ENCODE measurements at places on chromosomes 5 and 9. TPM values are rescaled to one million over a fixed set of nuclear protein-coding genes. Genes with fewer than 3 reads are reported as not detected.

DNA sequence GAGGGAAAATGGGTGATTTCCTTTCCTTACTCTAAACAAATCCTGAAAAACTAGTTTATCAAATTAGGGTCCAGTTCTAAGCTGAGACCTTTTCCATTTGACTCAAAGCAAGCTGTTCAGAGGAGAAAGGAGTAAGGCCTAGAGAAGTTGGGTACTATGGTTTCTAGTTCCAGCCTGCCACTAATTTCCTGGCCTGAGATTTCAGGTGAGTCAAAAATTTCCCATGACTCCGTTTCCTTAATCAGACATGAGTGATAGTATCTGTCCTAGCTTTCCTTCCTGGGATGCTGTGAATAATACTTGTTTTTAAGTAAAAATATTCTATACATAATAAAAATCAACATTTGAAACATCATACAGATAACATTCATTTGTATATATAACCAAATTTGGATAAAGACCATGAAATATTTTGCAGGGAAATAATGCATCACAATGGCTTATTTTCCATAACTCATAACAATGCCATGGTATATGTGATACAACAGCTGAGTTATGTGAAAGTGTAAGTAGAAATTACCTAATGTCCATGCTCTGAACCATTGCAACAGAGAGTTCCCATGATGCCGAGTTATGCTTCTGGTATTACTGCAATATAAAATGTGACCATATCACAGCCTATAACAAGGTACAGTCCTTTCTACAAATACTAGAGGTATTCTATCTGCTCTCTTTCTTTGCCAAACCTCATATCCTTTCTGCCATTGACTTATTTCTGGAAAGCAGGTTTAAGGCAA is 142.7 kb downstream of the MLLT3 start:
- DNase-seq = no peak

- DNase-seq = peak; percentile 54
Observed at GRCh38 chr5:64147849-64148441, 17.7 kb upstream of the RNF180 start.

DNA sequence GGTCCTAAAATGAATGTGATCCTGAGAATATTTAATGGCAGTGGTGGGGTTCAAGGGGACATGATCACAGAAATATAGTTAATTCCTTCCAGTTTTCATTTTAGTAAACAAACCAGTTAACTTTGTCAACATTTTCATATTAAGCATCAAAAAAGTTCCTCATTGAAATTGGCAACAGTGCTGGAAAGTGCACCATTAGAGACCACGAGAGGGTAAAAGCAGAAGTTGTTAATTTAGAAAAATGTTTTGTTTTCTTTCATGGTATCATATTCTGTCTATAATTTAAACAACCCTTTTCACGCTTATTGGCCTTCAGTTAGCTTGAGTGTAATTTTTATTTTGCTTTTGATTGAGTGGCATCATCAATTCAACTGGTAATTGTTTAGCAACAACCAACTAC is 11.9 kb downstream of the GIN1 start:
- DNase-seq = no peak

GRCh38 chr5:55483885-55484284 is 50.9 kb downstream of the PLPP1 start:
- no peak for DNase-seq

GRCh38 chr5:135308752-135309151 is 90.3 kb downstream of the MACROH2A1 start:
- no peak for DNase-seq

- no peak for DNase-seq
Observed at GRCh38 chr5:178785999-178786398, 55.5 kb upstream of the ZNF354A start.

DNA sequence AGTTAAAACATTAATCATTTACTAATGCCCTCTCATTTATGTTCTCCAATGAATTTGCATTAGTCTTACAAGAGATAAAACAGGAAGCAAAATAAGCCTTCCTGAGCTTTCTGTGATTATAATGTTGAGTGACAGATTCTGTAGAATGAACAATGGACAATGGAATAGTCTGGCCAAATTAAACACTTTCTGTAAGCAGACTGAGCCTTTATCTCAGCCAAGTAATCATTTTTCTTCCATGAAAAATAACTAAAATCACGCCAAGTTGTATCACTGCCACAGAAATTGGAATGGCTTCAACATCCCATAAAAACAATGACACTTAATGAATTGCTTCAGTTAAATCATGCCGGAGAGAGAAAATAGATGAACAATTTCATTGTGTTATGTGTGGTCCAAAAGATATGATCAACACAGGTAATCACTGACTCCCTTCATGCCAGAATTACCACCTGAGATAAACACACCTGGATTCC is 63.0 kb downstream of the TSSK1B start:
- DNase-seq = no peak

- no peak for DNase-seq
Observed at GRCh38 chr5:34660444-34660843, 4.3 kb downstream of the RAI14 start.

- no peak for DNase-seq
Observed at GRCh38 chr9:114140850-114141249, 14.5 kb upstream of the COL27A1 start.

- DNase-seq = no peak
Observed at GRCh38 chr5:157912621-157913325, 53.8 kb upstream of the CLINT1 start.

DNA sequence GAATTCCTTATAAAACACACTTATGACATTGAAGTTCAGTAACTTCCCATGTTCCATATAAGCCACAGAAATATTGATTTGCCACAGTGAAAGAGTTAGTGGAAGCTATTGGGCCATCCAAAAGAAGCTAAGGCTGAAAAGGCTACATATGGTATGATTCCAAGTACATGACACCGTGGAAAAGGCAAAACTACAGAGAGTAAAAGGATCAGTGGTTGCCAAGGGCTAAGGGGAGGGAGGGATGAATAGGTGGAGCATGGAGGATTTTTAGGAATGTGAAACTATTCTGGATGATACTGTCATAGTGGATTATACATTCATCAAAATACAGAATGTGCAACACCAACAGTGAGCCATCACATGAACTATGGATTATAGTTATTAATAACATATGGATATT is 109.7 kb downstream of the F2RL2 start:
- no peak for DNase-seq

DNA sequence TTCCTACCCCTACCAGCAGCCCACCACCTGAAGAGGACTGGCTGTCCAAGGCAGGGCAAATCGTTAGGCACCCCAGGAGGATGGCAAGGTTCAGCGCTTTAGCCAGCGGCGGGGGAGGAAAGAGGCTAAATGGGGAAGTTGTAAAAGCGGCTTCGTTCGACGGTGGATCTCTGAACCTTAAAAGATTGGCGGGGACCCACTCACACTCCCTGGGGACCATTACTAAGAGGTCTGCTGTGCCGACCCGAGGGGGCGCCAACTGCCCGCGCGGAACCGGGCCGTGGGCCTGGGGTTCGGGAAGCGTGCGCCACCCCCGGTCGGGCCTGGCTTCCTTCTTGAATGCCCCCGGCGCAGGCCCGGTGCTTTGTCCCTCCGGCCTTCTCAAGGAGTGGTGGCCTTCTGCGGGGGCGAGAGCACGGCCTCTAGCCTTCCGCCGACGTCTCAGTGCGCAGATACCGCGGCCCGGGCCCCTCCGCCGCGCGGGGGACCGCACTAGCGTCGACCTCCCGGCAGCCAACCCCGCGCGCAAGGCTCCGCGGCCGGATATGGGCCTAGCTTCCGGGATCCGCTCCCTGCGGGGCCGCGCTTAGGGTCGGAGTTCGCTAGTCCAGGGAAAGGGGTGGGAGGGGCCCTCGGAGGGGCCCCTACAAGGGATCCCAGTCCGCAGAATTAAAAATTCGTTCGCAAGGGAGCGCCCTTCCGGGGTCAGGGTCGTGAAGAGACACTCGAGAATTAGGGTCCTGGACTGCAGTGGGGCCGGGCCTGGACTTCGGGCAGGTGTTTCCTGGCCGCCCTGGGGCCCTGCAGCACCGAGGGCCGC is 10.5 kb downstream of the NR2F1-AS1 start:
- no peak for DNase-seq

- no peak for DNase-seq
Observed at GRCh38 chr9:93826209-93826608, 128.9 kb downstream of the BARX1 start.

GRCh38 chr5:144504929-144505577 is 334.4 kb downstream of the KCTD16 start:
- no peak for DNase-seq

- DNase-seq = no peak
Observed at GRCh38 chr5:154794525-154795234, 39.5 kb downstream of the LARP1 start.

GRCh38 chr5:11452852-11453251 is 451.4 kb downstream of the CTNND2 start:
- DNase-seq = no peak

DNA sequence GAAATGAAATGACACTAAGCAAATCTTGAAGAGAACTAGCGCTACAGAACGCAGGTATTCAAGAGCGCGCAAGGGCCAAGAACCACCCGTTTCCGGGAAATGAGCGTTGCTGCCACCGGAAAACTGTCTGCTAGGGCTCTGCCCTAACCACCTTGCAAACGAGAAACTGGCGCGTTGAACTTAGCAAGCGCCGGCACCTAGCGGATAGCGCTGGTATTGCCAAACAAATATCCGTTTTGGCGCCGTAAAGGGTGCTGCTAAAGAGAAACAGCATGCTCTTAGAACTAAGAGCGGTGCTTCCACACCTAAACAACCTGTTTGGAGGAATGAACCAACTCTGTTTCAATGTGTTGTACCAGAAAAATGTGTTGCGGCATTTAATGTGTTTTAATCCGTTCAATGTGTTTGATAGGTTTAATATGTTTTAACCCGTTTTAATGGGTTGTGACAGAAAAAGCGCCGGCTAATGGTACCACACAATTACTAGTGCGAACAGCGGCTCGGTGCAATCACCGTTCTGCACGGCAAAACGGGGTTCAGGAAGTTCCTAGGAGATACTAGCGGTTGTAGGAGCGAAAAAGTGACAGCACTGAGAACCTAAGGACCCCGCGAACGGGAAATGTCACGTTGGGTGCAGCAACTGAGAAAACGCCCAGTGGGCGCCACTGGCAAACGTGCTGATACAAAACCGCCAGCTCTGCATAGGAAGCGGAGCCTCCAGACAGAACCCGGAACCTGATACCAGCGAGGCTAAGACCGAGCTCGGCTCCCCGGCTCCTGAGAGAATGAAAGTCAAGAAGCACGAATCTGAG is at the start of gene ANXA2R:
Gene ANXA2R (minus strand): TSS at position 33 of the 812 bp plus-strand sequence. CDS start 273 bp downstream, outside the sequence.
- DNase-seq = peak; percentile 90

DNA sequence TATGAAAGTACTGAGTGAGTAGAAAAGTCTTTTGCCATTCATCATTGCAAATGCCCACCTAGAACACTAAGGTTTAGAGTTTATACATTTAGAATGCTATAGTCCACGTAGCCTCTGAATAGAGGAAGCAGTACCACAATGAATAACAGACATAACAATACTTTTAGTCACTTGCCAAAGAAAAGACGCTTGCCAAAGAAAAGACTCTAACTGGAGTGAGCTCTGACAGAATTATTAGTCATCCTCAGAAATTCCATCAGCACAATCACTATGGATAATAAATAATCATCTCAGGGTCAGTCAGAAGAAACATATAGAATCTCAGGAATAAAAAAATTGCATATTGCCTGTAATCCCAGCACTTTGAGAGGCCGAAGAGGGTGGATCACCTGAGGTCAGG is 168.5 kb upstream of the TARS1 start:
- no peak for DNase-seq

GRCh38 chr9:114720086-114720676 is 38.2 kb upstream of the TEX48 start:
- DNase-seq = no peak

- DNase-seq = no peak
Observed at GRCh38 chr9:90629991-90630390, 12.6 kb downstream of the DIRAS2 start.

- no peak for DNase-seq
Observed at GRCh38 chr5:66080664-66081063, 63.4 kb upstream of the SREK1 start.

- no peak for DNase-seq
Observed at GRCh38 chr5:34749431-34749873, 89.5 kb upstream of the TTC23L start.

GRCh38 chr5:149638136-149638535 is 56.8 kb downstream of the ARHGEF37 start:
- DNase-seq = no peak

- DNase-seq = no peak
Observed at GRCh38 chr5:96687812-96688453, 25.8 kb downstream of the CAST start.

DNA sequence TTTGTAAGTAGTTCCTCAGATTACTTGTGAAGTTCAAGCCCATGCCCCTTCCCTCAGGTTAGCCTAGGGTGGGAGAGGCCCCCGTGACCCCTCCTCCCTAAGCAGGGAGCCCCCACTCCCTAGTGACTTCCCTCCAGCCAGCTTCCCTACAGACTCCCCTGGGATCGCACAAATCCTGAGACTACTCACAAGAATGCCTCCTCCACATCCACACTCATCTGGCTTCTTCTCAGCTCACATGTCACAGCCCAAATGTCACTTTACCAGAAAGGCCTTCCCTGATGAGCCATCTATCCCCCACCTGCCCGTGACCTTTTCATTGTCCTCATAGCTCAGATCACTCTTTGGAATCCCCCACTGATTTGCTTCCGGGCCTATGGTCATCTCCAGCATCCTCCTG is 96.7 kb upstream of the ARAP3 start:
- DNase-seq = no peak

DNA sequence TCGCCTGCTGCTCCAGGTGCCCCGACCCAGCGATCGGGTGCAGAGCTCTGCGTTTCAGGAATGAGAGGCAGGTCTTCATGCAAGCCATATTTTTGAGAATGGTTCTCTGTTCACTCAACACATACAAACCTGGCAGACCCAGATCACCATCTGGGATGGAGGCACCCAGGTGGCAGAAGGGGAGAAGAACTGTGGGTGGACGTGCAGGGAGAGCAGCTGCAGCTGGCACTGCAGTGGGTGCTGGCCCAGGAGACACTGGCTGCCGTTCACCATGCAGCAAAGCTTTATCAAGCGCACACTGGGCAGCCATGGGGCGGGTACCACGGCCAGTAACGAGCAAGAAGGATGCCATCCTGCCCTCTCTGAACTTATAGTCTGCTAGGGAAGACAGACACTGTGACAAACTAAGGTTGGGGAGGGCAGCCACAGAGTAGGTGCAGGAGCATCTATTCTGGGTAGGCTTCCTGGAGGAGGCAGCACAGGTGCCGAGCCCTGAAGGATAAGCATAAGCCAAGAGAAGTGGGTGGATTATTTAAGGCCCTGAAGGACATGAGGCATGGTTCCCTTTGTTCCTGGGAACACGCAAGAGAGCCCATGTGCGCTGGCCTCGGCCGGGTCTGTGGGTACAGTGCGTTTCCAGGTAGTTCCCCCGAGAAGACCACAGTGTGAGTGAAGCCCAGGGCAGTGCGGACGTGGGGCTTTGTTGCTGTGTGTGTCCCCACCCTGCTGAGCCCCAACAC is 46.2 kb upstream of the FCN2 start:
- DNase-seq = no peak

- no peak for DNase-seq
Observed at GRCh38 chr5:146103594-146103993, 1.8 kb downstream of the PLAC8L1 start.

GRCh38 chr5:131214609-131215227 is 44.0 kb downstream of the LYRM7 start:
- DNase-seq = no peak

LCN6 gene
- 15.8 TPM for total RNA-seq

DMRTA1 gene
- 0.86 TPM for total RNA-seq

PCDHGB2 gene
- 13.8 TPM for total RNA-seq

SSBP2 gene
- 38.6 TPM for total RNA-seq

OTP gene
- not detected for total RNA-seq

FAM120AOS gene
- 35.8 TPM for total RNA-seq

GARIN3 gene
- not detected for total RNA-seq

SLC34A3 gene
- not detected for total RNA-seq

SHISAL2B gene
- total RNA-seq = not detected

SLC35A4 gene
- 64.4 TPM for total RNA-seq

GMCL2 gene
- not detected for total RNA-seq

FOXD4L5 gene
- not detected for total RNA-seq

ZNF169 gene
- total RNA-seq = 1.2 TPM

Data from heart left ventricle (tissue), 16 donors.